ENCODE measurements at places on chromosomes 1 and 21.

GRCh38 chr21:22561946-22562345, 1563.7 kb downstream of the NCAM2 start:
- DNase-seq: no peak
- H3K4me1 ChIP-seq: no peaks in the 10 kb centered on the region
- H3K4me3 ChIP-seq: no peak overlapping the region
- H3K27ac ChIP-seq: no peak overlapping the region
- no peaks in the 10 kb centered on the region for H3K27me3 ChIP-seq
- no peaks in the 10 kb centered on the region for H3K36me3 ChIP-seq

DNA sequence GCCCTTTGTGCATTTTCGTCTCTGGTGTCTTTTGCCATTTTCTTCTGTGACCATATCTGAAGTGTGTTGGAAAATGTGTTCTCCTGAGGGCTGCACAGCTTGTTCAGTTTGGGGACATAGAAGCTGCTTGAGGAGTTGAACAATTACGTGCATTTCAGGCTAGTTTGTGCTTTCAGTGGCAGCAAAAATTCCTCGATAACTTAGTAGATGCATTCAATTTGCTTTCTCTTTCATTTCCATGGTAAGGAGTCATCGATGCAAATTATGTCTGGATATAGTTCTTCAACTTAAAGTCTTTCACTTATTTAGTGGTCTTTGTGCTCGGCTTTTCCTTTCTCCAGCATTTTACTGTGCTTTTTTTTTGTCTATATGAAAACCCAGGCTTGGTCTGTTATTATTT, 441.5 kb downstream of the PLA2G4A start:
- H3K36me3 ChIP-seq: no peaks in the 10 kb centered on the region

GRCh38 chr1:172745014-172745413, 86.1 kb downstream of the FASLG start:
- peak; percentile 64 for DNase-seq
- peaks cover 38% of the 10 kb centered on the region for H3K4me1 ChIP-seq
- H3K27me3 ChIP-seq: no peaks in the 10 kb centered on the region
- H3K4me3 ChIP-seq: no peak overlapping the region
- no peak overlapping the region for H3K27ac ChIP-seq

DNA sequence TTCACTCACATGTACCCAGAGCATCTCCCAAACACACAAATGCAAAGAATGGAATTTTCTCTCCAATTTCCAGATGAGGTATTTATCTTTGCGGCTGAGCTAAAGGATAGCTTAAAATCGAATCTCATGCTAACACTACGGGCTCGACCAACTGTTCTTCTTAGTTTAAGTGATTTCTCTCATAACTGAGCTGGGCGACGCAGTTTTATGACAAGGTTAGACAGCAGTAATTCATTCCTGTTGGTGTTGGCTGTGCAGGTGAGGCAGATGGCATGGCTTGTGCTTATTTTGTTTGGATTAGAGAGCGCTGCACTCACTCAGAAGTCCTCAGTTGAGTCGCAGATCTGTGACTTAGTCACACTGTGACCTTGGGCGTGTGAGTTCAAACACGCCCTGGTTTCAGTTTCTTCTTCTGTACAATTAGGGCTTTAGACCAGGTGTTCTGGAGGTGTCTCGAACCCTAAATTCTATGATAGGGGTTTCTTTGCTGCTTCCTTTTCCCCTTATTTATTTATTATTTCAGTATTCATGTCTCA, 41.5 kb upstream of the MRPS6 start:
- peaks cover 24% of the 10 kb centered on the region for H3K4me1 ChIP-seq
- no peak overlapping the region for H3K4me3 ChIP-seq
- H3K36me3 ChIP-seq: no peaks in the 10 kb centered on the region

DNA sequence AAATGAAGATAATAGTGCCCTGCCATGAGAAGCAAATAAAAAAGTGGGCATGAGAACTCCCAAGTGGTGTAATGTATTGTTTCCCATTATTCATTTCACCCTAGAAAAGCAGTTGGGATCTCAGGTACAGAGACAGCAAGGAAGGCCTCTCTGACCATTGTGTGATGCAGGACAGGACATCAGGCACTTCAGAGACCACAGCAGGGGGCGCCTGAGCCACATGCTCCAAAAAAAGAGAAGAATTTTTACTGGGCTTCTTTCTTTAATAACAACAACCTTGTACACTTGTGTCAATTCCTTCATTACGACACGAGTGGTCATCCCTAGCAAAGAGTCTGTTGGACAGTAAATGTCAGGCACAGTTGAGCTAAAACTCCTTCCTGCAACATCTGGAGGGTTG, 533.3 kb downstream of the OMA1 start:
- H3K4me3 ChIP-seq: no peak overlapping the region
- H3K27me3 ChIP-seq: no peaks in the 10 kb centered on the region
- DNase-seq: no peak
- H3K4me1 ChIP-seq: no peaks in the 10 kb centered on the region
- H3K27ac ChIP-seq: no peak overlapping the region
- H3K36me3 ChIP-seq: no peaks in the 10 kb centered on the region

DNA sequence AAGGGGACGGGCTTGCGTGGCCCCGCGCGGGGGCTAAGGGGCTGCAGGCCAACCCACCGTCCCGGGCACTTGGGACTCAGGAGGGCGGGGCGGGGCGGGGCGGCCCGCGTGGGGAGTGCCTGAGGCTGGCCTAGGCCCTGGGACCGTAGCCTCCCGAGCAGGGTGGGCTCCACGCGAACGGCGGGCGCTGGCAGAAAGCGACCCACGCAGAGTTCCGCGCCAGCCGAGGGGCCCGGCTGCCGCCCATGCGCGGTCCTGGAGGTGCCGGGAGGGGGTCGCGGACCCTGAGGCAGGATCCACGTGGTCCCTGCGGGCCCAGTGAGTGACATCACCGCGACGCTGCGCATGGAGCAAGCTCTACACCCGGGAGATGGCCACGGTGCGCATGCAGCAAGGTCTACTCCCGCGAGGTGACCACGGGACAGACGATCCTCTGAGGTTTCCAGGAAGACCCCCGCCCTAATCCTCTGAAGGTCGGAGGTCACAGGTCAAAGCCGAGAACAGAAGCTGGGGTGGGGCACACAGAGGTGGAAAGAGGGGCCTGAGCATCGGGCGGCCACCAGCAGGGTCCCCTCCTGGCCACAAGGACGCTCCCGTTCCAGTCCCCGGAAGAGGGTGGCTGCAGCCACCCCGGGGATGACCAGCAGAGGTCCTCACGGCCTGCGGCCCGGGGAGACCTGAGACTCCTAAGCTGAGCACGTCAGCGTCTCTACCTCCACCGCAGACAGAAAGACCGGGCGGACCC, 13.5 kb upstream of the SLC19A1 start:
- H3K36me3 ChIP-seq: no peaks in the 10 kb centered on the region
- DNase-seq: peak; percentile 4
- H3K27ac ChIP-seq: no peak overlapping the region
- H3K4me1 ChIP-seq: peaks cover 20% of the 10 kb centered on the region
- no peak overlapping the region for H3K4me3 ChIP-seq
- no peaks in the 10 kb centered on the region for H3K27me3 ChIP-seq

- no peaks in the 10 kb centered on the region for H3K27me3 ChIP-seq
- peaks cover 9% of the 10 kb centered on the region for H3K4me1 ChIP-seq
- H3K4me3 ChIP-seq: no peak overlapping the region
- no peaks in the 10 kb centered on the region for H3K36me3 ChIP-seq
- DNase-seq: no peak
These were observed 169.1 kb upstream of the SYT6 start for GRCh38 chr1:114322734-114323133.

DNA sequence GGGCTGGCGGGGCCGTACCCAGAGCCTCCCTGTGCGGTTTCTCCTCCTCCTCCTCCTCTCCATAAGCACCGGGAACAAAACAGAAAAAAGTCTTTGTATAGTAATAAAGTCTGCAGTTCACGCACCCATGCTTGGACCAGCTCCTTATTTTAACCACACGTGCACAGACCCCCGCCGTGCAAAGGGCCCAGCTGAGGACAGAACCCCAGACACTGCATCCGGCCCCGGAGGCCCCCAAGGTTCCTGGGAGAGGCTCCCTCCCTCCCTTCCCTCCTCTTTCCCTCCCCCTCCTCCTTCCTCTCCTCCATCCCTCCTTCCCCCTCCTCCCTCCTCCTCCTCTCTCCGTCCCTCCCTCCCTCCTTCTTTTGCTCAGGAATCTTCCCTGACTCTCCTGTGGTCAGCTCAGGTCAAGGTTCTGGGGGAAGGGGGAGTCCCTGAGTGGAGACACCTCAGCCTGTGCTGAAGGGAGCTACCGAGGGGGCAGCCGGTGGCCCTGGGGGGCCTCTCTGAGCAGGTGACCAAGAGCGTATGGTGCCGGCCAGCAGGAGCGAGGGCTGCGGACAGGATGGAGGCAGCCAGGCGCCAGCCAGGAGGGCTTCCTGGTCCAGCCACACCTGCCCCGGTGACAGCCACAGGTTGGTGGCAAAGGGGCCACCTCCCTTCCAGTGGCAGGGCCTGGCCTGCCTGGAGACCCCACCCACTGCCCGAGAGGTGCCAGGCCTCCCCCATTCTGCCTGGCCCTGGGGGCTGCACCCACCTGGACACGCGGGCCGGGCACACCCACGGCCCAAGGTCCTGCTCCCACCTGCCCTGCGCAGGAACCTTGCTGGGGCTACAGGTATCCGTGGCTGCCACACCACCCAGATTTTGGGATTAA, 3.2 kb upstream of the TTLL10 start:
- no peak overlapping the region for H3K4me3 ChIP-seq
- no peaks in the 10 kb centered on the region for H3K36me3 ChIP-seq
- H3K27ac ChIP-seq: no peak overlapping the region
- peaks cover 15% of the 10 kb centered on the region for H3K27me3 ChIP-seq
- H3K4me1 ChIP-seq: peaks cover 15% of the 10 kb centered on the region

DNA sequence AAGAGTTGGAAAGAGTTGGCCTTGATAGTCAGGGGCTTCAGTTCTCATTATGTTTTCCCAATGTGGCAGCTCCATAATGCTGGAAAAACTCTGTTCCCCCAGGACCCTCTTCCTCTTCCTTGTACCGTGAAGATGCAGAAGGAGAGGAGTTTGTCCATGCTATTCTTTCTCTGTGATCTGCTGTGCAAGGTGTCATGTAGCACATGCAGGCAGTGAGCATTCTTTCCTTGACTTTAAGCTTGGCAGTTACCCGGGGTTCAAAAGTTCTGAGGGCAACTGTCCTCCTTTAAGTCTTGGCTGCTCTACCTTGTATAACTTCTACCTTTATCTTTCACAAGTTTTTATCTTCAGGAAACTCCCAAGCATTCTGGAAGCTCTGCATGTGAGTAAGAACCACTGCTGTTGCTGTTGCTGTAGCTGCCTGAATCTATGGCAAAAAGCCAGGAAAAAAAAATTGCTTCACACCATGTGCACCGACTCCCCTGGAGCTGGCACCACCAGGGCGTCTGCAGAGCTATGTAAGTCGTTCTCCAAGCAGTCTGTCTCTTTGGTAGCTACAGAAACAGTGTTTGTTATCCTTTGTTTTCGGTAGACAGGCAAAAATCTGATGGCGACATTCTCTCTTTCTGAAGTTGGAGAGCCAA, 42.7 kb upstream of the SLC16A1 start:
- H3K4me1 ChIP-seq: no peaks in the 10 kb centered on the region
- H3K4me3 ChIP-seq: no peak overlapping the region
- DNase-seq: no peak
- H3K27me3 ChIP-seq: no peaks in the 10 kb centered on the region
- H3K27ac ChIP-seq: no peak overlapping the region
- peaks cover 33% of the 10 kb centered on the region for H3K36me3 ChIP-seq

GRCh38 chr1:186842547-186842946, 13.8 kb downstream of the PLA2G4A start:
- no peak overlapping the region for H3K27ac ChIP-seq
- no peak for DNase-seq
- H3K27me3 ChIP-seq: no peaks in the 10 kb centered on the region

DNA sequence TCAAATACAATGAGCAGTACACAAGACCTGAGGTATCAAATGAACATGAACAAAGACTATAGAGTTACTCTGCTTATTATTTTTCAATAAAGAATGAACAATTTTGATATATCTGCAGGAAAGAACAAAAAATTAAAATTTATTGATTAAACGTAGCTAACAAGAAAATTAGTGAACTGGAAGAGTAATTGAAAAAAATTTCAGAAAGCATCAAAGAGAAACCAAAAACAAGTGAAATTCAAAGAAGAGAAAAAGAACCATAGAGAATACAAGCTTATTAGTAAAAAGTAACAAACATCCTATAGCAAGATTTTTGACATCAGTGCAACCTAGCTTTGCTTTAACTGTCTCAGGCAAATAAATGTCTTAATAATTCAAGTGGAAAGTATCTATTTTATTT, 106.6 kb downstream of the LRRIQ3 start:
- DNase-seq: no peak
- H3K4me3 ChIP-seq: no peak overlapping the region
- H3K27me3 ChIP-seq: no peaks in the 10 kb centered on the region
- H3K27ac ChIP-seq: no peak overlapping the region
- no peaks in the 10 kb centered on the region for H3K4me1 ChIP-seq

GRCh38 chr1:110003747-110004428, 19.3 kb downstream of the AHCYL1 start:
- H3K27ac ChIP-seq: peak overlapping the region; percentile 83
- peak; percentile 80 for DNase-seq
- H3K4me3 ChIP-seq: peak overlapping the region; percentile 23
- no peaks in the 10 kb centered on the region for H3K27me3 ChIP-seq
- H3K36me3 ChIP-seq: peaks cover 5% of the 10 kb centered on the region

- H3K36me3 ChIP-seq: no peaks in the 10 kb centered on the region
- no peaks in the 10 kb centered on the region for H3K4me1 ChIP-seq
- no peak overlapping the region for H3K27ac ChIP-seq
- no peak for DNase-seq
These were observed 94.4 kb downstream of the DDX20 start for GRCh38 chr1:111850109-111850508.

- H3K4me3 ChIP-seq: no peak overlapping the region
- no peaks in the 10 kb centered on the region for H3K36me3 ChIP-seq
- H3K27me3 ChIP-seq: peaks cover 31% of the 10 kb centered on the region
- peaks cover 18% of the 10 kb centered on the region for H3K4me1 ChIP-seq
- no peak for DNase-seq
These were observed 3.0 kb downstream of the PEAR1 start for GRCh38 chr1:156896490-156897033.

GRCh38 chr1:8398086-8398485, 80.2 kb downstream of the SLC45A1 start:
- H3K4me3 ChIP-seq: peak overlapping the region; percentile 4
- peak overlapping the region; percentile 83 for H3K27ac ChIP-seq
- no peak for DNase-seq
- H3K4me1 ChIP-seq: peaks cover 59% of the 10 kb centered on the region
- H3K27me3 ChIP-seq: no peaks in the 10 kb centered on the region

- no peaks in the 10 kb centered on the region for H3K36me3 ChIP-seq
- no peak overlapping the region for H3K27ac ChIP-seq
- H3K27me3 ChIP-seq: no peaks in the 10 kb centered on the region
- H3K4me1 ChIP-seq: no peaks in the 10 kb centered on the region
- DNase-seq: no peak
These were observed 122.9 kb downstream of the GLUL start for GRCh38 chr1:182268669-182269068.

GRCh38 chr1:23545851-23546250, 13.4 kb downstream of the ID3 start:
- H3K4me3 ChIP-seq: no peak overlapping the region
- DNase-seq: no peak

DNA sequence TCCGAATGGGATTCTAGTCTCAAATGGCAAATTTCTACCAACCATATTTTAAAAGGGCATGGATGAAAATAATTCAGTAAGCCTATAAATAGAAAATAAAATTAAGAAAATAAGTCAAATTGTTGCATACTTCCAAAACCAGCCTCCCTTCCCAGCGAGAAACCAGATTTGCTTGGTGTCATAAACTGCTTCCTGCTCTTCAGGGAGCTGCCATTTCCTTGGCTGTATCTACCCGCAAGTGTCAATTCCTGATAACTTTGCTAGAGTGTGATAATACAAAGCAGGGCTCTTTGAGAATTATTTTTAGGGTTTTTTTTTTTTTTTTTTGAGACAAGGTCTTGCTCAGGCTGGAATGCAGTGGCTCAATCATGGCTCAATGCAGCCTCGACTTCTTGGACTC, 62.3 kb downstream of the S1PR1 start:
- no peak overlapping the region for H3K4me3 ChIP-seq
- no peak for DNase-seq
- no peaks in the 10 kb centered on the region for H3K36me3 ChIP-seq
- H3K27ac ChIP-seq: no peak overlapping the region
- no peaks in the 10 kb centered on the region for H3K27me3 ChIP-seq

All from activated naive CD4-positive, alpha-beta T cell treated with anti-CD3 and anti-CD28 coated beads for 36 hours (primary cell).